ENCODE measurements at places on chromosomes 11 and 22.
A peak's percentile ranks its signal among the peaks of the same experiment; 100 is the strongest.

- no peak for DNase-seq
Measured at GRCh38 chr11:64007629-64008282, 21.5 kb downstream of the OTUB1 start.

DNA sequence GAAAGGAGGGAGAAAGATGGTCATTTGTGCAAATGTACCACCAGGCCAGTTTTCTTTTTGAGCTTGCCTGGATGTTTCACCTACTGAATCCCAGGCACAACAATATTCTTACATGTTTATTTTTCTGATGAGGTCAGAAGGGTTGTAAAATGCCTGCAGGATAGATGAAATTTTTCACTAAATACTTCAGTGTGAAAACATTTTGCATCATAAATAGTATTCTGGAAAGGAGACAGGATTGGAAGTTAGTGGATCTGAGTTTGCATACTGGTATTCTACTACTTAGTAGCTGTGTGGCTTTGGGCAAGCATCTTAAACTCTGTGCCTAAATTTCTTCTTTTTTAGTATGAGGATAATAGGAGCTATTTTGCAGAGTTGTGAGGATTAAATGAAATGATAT is 24.8 kb downstream of the RNF169 start:
- DNase-seq: no peak

GRCh38 chr11:30454111-30454510 is 131.2 kb downstream of the ARL14EP start:
- no peak for DNase-seq

- DNase-seq: no peak
Measured at GRCh38 chr22:50140615-50141014, 29.9 kb upstream of the PANX2 start.

GRCh38 chr11:128888034-128888985 is 2.8 kb upstream of the KCNJ5 start:
- peak; percentile 25 for DNase-seq

All from activated CD4-positive, CD25-positive, alpha-beta regulatory T cell treated with anti-CD3 and anti-CD28 coated beads, Interleukin-2, amount 50 U/mL, for 72 hours (primary cell).